ENCODE measurements at places on chromosomes 5 and 9.
A peak's percentile ranks its signal among the peaks of the same experiment; 100 is the strongest.

DNA sequence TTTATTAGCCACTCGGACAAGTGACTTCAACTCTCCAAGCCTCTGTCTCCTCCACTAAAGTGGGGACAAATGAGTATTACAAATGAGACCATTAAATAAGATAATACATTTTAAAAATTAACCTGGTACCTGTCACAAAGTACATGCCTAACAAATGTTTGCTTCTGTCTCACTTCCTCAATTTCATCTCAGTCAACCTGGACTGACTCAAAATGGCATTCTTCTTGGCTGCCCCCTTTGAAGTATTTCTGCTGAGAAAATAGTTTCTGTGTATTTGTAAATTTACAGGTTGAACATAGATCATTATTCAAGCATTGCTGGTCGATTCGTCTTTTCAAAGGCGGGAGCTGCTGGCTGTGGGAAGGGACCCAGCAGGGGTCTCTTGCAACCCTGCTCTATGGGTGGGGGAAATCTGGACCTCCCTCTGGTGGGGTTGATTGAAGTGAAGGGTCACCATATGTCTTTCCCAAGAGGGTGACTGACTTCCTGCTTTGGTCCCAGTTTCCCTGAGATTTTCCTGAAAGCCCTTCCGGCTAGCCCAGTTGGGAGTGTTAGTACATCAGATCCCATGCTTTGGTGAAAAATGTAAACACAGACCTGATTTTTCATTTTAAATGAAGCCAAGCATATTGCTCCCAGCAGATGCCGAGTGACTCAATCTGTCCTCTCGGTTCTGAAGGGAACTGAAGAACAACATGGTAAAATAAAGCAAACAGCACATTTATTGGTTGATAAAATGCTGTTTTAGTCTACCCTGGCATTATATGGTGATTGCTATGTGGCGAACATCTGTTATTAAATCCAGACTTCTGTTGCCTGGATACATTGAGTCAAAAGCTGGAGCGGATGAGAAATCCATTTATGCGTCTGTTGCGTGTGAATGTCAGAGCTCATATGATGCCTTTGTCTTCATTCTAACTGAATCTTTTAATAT, 73.0 kb downstream of the KCNIP1 start:
- no peak for DNase-seq

DNA sequence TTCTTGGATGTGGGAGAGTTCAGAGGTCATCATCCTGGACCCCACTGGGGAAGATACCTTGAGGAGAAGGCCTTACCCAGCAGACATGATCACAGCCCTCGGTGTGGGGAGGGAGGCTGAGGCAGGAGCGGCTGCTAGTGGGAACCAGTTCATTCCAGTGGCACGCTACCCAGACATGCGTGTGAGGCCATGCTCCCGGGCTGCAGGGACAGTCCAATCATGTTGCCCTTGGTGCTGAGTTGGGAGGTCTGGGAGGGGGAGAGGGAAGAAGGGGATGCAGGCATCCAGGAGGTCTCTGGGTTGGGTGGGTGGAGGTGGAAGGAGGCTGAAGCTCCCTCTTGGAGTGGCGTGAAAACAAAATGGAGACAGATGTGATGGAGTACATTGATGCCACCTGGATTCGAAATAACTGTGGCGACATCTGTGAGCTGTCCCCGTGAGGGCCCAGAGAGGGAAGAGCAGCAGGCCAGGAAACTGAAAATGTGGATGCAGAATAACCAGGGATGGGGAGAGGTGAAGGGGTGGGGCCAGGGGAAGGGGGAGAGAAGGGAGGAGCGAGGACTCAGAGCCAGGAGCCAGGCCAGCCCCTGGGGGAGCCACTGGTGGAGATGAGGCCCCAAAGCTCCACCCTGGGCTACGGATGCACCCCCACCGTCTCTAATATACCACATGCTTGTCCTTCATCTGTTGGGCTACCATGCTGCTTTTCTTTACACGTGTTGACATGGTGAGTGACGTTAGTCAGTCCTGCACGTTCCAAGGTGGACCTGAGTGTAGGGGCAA, 16.2 kb downstream of the NDUFS6 start:
- no peak for DNase-seq

DNA sequence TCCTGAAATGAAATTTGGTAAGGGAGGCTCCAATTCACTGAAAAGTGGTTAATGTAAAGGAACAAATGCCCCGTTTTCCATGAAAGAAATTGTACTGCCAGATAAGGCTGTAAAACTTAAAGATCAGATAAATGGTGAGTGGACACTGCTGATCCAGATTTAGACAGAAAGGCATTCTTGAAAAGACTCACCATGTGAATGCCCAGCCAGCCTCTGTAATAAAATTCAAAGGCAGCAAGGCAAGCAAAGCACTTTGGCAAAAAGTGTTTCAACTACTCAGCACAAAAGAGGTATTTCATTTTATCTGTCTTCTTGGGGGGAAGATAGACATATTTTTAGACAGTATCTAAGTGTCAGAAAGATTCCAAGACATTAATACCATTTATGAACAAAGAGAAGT, 133.6 kb downstream of the MLLT3 start:
- DNase-seq: no peak

DNA sequence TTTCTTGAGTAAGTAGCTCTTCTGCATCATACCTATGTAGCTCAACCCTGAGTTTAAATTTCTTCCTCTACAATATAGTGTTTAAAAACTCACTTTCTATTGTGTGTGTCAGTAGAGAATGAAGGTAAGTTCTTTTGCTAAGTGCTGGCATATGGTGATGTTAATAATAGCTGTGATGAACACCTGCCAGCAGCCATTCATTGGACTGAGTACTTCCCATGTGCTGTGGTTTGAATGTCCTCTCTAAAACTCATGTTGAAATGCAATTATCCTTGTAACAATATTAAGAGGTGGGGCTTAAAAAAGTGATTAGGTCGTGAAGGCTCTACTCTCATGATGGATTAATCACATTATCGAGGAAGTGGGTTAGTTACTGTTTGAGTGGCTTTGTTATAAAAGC, 645.2 kb upstream of the RGMB start:
- no peak for DNase-seq

GRCh38 chr9:133521122-133522072, 3.4 kb downstream of the MYMK start:
- DNase-seq: no peak

DNA sequence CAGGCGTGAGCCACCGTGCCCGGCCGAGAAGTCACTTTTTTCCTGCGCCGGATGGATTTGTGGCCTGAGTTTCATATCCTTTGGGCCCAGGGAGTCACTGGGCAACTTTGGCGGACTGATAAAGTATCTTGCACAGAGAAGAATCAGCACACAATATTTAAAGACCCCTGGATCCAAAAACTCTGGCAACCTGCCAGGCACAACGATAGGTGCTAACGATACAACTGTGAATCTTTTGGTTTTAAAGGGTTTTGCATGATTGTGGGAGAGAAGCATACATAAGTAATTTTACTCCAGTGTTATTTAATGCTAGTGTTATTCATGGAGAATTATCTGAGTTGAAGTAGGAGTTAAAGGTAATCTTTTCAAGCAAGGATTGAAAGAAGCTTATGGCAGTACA, 85.3 kb downstream of the TAF11L14 start:
- DNase-seq: no peak

- DNase-seq: no peak
These were observed 79.6 kb upstream of the ADRA1B start for GRCh38 chr5:159836691-159837090.

GRCh38 chr5:32123058-32123805, 50.9 kb downstream of the GOLPH3 start:
- DNase-seq: no peak

DNA sequence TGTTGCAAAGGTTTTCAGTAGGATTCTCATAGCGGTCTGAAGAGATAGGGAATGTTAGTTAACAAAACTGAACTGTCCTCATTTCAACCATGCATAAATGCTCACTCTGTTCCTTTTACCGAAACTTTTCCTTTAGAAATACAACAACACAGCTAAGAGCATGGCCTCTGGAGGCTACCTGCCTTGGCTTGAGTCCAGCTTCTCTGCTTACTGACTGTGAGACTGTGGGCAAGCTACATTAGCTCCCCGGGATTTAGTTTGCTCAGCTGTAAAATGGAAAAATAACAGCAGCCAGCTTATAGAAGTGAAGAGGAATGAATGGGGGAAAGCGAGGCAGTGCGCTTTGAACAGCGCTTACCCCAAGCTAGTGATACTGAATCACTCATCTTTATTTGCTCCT, 507.9 kb upstream of the DAP start:
- DNase-seq: no peak

DNA sequence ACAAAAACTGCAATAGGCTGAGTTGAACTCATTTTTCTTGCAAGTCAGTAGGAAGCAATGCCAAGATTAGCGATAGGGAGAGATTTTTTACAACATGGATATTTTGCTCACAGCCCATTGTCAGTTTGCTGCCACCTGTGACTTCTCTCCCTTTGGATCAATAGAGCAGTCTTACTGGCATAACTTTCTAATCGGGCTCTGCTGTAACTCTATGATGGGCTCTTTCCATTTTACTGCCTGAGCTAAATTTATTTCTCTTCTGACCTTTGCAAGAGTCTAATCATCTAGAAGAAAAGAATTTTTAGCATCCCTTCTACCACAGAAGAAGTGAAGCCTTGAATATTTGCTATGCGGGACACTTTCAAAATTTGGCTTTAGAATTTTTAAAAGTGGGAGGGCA, 53.6 kb upstream of the SGCD start:
- DNase-seq: no peak

- DNase-seq: no peak
These were observed 11.7 kb upstream of the TSSK1B start for GRCh38 chr5:113446358-113446927.

DNA sequence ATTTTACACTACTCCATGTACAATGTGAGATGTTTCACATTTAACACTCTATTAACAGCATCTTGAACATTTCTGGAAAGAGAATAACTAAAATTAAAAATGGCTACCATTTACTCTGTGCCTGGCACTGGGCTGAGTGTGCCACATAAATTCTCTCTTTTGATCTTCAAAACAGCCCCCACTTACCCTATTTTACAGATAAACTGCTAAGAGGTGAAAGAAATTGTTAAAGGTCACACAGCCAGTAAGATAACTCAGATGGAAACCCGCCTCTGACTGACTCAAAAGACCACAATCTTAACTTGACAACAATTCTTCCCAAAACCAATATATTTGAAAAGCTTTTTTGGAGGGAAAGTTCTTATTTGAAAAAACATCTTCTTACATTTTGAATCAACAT, 97.3 kb downstream of the MAPKAP1 start:
- no peak for DNase-seq

DNA sequence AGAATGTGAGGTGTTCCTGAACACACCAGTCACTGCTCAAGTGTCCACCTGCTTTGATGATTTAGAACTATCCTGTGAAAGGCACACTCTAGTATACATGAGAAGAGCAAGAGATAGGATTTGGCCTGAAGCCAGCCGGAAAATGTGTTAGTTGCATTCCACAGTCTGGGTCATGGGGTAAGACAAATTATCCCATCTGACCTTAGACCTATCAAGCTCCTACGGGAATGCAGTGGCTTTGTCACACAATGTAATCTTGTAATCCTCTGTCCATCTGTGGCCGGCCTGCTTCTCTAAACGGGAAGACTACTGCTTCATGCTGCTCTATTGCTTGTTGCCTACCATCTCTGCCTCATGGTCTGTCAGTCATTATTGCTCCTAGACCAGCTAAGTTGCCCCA, 92.4 kb upstream of the PRRC1 start:
- DNase-seq: no peak

- peak; percentile 3 for DNase-seq
These were observed 982 bp downstream of the EPB41L4A start for GRCh38 chr5:112417931-112418658.

GRCh38 chr9:110650261-110650660, 18.3 kb upstream of the MUSK start:
- DNase-seq: no peak

DNA sequence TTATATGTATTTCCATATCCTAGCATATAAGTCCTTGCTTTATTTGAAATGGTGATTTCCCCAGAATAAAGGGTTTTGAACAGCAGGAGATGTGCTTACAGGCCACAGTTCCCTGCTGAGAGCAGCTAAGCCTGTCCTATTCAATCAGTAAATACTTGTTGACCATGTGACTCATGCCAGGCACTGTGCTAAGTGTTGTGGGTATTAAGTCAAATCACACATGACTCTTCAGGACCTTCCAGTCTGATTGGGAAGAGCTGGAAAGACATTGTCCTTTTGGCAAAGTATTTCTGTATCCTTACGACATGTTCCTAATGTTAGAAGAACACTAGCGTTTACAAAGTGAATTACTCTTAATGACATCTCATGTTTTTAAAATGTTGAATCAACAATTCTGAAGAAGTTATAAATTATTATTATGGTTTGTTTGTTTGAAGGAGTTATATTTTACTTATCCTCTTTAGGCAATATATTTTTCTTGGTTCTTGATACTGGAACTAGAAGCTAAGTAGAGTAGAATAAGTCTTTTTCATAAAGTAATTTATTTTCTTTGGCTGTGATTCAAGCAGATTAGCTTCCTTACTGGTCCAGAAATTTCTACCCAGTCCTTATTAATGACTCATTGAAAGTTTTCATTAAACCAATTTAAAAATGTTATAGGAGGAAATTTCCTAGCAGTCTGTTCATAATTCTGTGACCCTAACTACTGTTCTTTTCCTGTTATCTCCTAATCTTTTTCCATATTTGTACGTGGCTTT, 82.1 kb downstream of the GAPVD1 start:
- no peak for DNase-seq

GRCh38 chr5:181088289-181088688, 42.7 kb downstream of the OR2V1 start:
- no peak for DNase-seq

DNA sequence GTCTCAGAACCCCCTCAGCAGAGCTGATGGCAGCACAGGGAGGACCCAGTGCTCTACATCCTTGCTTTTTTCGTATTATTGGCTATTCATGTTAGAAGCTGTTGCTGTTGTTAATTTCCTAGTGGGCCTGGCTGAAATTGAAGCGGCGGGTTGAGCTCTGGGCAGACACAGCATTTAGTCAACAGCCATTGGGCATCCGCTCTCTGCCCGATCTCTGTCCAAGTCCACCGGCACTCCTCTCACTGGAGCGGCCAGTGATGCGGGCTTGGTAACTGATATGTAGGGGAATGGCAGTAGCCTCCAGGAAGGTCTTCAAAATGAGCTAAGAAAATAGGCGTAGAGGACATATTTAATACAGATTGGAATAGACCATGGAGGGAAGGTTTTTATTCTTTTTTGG, 1.3 kb upstream of the GARNL3 start:
- DNase-seq: no peak

- no peak for DNase-seq
These were observed 21.3 kb downstream of the MSX2 start for GRCh38 chr5:174745590-174746103.

DNA sequence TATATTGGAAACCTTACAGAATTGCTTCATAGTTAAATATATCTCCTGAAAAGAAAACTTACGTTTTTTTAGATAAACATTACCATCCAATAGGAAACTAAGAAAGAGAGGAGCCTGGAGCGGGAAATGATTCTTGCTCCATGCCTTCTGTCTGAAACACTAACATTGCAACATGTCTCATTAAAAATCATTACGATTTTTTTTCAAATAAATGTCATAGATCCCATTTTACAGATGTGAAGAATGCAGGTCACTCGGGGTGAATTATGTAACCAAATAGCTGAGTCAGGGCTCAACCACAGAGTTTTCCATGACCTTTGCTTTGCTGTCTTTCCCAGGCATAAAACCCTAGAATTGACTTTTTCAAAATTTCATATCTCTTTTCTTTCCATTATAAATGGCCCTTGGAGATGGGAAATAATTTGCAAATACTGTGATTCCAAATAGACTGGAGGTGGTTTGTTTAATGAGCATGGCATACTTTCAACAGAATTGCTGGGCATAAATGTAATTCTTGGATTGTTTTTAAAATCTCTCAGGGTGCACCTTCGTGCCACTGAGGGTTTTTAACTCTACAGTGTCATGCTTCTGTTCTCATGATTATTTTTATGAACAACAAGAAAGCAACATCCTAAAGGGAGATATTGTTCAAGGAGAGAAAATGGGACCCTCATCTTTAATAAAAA, 302.8 kb downstream of the EBF1 start:
- DNase-seq: no peak

All from NCI-H1105 treated with DMSO at 0.1 percent for 48 hours (cell line).